CD4-positive, alpha-beta T cell (primary cell): ENCODE measurements at places on chromosomes 11 and 22.

GRCh38 chr22:33028234-33028633 lies 29.9 kb downstream of the SYN3 start:
- no peak for DNase-seq

DNA sequence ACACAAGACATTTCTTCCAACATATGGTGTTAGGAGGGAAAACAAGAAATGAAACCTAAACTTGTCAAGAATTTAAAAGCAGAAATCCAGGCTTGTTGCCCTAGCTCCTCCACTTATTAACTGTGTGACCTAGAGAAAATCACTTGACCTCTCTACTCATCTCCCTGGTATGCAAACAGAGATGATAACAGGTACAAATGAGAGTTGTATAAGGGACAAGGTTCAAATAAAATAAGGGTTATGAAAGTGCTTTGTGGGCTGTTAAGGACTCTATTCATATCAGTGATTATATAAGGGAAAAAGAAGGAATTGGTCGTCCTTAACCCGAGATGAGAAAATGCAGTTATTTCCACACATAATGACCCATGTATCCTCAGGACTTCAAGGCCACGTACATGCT lies 372.7 kb upstream of the TENM4 start:
- no peak for DNase-seq

GRCh38 chr22:27585141-27585540 lies 216.4 kb downstream of the MN1 start:
- DNase-seq: no peak

DNA sequence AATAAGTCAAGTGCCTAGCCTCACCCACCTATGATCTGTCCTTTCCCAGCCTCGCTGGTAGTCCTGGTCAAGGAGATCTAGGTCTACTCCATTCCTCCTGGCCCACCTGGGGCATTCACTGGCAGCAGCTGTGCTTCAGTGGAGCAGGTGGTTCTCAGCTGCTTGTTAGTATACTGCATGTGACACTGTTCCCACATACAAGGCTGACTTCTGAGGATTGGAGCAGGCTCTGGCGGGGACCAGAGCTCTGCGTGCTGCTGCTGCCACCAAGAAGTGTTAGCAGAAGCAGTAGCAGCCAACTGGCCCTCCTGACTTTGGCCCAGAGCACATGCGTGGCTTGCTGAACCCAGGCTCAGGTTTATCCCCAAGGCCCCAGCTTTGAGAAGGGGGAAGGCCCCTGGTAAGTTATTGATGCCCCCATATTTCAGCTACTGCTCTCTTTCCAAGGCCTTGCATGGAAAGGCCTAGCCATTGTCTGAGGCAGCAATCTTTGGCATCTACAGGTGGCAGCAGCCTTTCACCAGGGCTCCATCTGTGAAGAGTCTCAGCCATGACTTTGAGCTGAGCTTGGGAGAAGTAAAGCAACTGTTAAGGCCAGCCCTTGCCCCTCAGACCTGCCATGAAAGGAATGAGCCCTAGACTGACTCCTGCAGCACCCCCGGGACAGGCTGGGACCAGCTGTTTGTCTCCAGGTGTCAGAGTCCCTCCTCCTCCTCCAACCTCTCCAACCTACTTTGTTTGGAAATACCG lies 26.5 kb downstream of the ARHGAP1 start:
- DNase-seq: no peak

DNA sequence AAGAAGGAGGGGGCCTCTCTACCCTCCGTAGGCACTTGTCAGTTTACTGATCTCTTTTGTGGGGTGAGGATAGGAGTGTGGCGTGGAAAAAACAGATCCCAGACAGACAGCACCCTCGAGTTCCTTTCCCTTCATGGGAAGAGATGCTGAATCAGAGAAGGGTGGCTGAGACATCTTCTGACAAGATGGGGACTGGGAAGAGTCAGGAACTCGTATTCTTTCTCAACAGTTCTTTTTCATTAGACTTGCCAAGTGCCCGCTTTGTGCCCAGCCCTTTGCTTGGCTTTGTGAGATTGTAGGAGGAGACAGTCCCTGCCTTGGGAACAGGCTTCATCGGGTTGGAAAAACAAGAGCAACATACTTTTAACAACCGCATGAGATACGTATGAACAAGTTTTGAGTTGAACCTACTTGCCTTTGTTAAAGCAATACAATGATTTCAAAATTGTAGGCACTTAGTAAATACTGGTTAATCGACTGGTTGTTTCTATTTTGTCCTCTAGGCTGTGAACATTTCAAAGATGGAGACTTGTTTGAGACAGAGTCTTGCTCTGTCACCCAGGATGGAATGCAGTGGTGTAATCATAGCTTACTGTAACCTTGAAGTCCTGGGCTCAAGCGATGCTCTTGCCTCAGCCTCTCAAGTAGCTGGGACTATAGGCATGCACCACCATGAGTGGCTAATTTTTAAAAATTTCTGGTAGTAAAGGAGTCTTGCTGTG lies 1.1 kb downstream of the RRM1 start:
- DNase-seq: no peak

DNA sequence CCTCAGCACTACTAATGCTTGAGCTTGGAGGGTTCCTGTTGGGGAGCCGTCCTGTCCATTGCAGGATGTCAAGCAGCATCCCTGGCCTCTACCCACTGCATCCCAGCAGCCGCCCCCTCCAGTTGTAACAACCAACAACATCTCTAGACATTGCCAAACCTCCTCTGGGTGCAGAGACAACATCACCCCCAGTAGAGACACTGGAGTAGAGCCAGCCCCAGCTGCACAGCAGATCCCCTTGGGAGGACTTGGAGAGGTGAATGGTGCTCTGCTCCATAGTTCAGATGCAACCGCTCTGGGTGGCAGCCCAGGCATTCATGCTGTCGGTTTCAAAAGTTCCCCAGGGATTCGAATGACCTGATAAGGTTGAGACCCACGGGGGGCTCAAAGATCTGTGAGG lies 259.0 kb downstream of the MN1 start:
- no peak for DNase-seq
